ENCODE measurements at places on chromosomes 13 and 19. TPM values are rescaled to one million over a fixed set of nuclear protein-coding genes. Genes with fewer than 3 reads are reported as not detected.

The ANKRD24 gene
- total RNA-seq: 0.72 TPM

The CBLC gene
- not detected for total RNA-seq

The C19orf67 gene
- not detected for total RNA-seq

The SOX1 gene
- not detected for total RNA-seq

The CYP4F3 gene
- total RNA-seq: not detected

Data from osteoblast (primary cell).